Mucosa of descending colon (tissue), 3 donors: ENCODE measurements at places on chromosomes 11 and 22. TPM values are rescaled to one million over a fixed set of nuclear protein-coding genes. Genes with fewer than 3 reads are reported as not detected.

DNA sequence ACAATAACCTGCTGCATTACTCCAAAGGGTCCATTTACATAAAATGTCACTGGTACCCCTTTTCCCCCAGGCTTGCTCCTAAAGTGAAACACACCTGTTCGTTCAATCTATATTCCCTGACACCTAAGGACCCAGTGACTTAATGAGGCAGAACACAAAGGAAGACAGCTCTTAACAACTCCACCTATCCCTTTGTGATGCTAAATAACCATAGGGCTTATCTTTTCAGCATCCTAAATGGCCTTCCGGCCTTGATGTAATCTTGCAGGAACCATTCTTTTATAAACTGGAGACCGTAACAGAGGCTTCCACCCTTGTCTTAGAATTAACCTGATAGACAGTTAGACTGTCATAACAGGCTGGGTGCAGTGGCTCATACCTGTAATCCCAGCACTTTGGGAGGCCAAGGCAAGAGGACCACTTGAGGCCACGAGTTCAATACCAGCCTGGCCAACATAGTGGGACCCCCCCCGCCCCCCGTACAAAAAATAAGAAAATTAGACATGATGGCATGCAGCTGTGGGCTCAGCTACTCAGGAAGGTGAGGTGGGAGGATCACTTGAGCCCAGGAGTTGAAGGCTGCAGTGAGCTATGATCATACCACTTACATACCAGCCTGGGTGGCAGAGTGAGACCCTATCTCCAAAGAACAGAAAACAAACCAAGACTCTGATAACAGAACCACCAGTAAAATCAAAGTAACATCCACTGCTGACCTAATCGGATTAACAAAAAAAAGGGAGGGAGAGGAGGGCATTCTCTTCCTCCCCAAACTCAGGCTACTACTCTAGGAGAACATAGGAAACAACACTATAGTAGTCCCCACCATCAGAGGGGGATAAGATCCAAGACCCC is 5.1 kb downstream of the CHEK2 start:
- no peak for DNase-seq

GRCh38 chr11:71339396-71339881 is 87.1 kb upstream of the SHANK2 start:
- DNase-seq: no peak

- no peak for DNase-seq
Measured at GRCh38 chr11:10302359-10302743, 2.5 kb upstream of the ADM start.

CDC42EP2 gene
- total RNA-seq: 27.4 TPM

VSIG2 gene
- total RNA-seq: 126 TPM

MMP3 gene
- total RNA-seq: not detected

DNA sequence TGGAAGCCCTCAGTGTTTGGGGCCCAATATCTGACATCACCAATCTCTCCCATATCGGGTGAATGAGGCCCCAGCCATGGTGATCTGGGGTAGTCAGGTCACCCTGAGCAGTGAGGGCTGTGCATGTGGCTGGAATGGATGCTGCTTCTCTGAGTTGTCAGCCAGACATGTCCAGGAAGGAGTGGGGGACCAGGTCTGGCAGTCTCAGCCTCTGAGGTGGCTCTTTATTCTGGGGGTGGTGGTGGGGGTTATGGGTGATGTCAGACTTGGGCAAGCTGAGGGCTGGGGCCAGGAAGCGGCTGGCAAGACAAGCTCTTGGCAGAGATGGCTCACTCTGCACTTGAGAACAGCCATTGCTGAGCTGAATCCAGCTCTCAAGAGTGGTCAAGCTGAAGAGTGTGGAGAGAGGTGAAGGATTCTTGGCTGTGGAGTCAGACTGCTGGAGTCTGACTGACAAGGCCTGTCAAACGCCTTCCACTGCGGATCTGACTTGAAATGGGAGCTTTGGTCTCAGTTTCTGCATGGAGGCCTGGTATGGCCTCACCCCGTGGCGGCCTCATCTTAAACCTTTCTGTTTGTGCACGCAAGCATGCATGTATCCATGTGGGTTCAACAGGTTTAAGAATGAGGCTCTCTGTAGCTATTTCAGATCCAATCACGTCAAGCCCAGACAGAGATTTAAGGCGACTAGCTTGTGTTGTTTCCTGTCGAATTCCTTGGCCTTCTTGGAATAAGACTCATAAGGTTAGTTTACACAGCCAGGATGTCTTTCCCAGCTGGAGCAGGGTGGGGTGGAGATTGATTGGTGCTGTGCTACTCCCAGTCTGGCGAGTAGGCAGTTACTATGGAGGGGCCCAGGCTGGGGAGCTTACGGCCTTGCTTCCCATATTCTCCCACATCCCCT is 83.9 kb upstream of the TIMP3 start:
- no peak for DNase-seq

GRCh38 chr22:36294801-36295200 is 41.9 kb downstream of the APOL1 start:
- DNase-seq: peak; percentile 19

MYBPC3 gene
- total RNA-seq: 0.09 TPM

GRCh38 chr11:9362393-9362863 is 22.0 kb upstream of the IPO7 start:
- no peak for DNase-seq

GRCh38 chr22:49010070-49010863 is 817.4 kb downstream of the BRD1 start:
- DNase-seq: no peak

- no peak for DNase-seq
Measured at GRCh38 chr11:7642747-7643146, 30.6 kb downstream of the CYB5R2 start.

- DNase-seq: no peak
Measured at GRCh38 chr11:23124996-23125395, 264.7 kb upstream of the CCDC179 start.

HBG2 gene
- not detected for total RNA-seq

GRCh38 chr11:61954106-61954850 is 4.1 kb downstream of the BEST1 start:
- DNase-seq: no peak

- DNase-seq: no peak
Measured at GRCh38 chr11:14329702-14330101, 29.3 kb downstream of the RRAS2 start.

GRCh38 chr11:68040957-68041591 is 2.2 kb downstream of the TCIRG1 start:
- DNase-seq: peak; percentile 64

- DNase-seq: no peak
Measured at GRCh38 chr11:131253656-131254151, 116.7 kb upstream of the NTM start.

DNA sequence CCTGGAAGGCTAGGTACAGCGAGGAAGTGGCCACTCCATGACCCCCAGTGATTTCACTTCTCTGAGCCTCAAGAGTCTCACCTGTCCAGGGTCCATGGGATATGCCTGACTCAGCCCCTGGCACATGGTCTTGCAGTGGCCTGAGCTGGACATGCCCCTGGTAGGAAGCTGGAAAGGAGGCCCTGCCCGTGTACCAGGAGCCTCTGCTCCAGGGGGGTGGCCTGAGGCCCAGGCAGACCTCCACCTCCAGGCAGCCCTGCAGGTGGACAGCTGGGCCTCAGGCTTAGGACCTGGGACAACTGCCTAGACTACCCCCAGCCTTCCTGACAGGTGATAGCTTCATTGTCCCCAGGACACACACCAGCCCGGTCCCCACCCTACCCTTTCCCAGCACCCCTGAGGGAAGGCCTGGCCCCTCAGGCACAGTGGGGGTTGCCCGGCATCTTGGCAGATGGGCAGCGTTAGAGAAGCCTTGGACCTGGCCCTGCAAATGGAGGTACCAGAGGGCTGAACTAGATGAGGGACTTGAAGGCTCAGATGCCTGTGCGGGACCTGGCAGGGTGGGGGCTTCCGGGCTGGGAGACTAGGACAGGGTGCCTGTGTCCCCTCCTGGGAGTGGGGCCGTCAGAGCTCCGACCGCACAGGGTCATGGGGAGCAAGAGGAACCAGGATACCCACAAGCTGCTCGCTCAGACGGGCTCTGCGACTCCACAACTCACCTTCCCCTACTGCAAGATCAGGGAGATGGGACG is 53.6 kb downstream of the CDKN1C start:
- peak; percentile 38 for DNase-seq

SERPINH1 gene
- total RNA-seq: 87.0 TPM

- no peak for DNase-seq
Measured at GRCh38 chr11:2564008-2564530, 119.3 kb downstream of the KCNQ1 start.

DNA sequence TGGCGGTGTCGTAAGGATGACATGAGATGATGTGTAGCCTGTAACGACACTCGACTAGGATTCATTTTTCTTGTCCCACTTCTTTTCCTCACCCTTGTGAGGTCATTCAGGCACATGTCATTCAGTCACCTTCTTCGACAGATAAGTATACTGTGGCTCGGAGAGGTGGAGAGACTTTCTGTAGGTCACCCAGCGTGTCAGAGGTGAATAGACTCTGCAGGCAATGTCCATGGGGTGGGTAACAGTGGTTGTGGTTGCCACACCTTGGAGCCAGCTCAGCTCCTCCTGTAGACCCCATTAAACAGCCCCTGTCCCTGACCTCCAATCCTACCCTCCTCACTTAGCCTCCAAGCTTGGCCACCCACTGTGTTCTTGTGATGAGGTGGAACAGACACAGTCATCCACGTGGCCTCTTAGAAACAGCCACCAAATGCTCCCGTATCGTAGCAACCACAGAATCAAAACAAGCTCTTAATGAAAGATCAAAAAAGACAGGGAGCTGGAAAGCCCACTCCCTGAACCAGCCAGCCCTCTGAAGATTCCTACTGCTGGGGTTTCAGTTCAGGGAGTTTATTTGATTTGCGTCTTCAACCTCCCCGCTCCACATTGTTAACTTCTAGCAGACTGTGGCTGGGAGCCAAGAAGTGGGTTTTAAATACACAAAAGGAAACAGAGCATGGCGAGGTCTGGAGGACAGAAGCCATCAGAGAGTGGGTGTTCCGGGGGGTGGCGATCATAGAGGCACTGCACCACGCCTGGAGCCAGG is 89.0 kb upstream of the GRK3 start:
- DNase-seq: no peak

- no peak for DNase-seq
Measured at GRCh38 chr11:94469416-94469815, 24.2 kb downstream of the MRE11 start.

SLC2A11 gene
- total RNA-seq: 12.5 TPM

OR10A5 gene
- total RNA-seq: not detected

GRCh38 chr22:33325232-33326004 is 267.2 kb upstream of the SYN3 start:
- DNase-seq: no peak
